ENCODE measurements at places on chromosomes 4 and X. TPM values are rescaled to one million over a fixed set of nuclear protein-coding genes. Genes with fewer than 3 reads are reported as not detected.

Gene IL21
- total RNA-seq = not detected

Gene XK
- not detected for total RNA-seq

Gene MTMR1
- 18.0 TPM for total RNA-seq

Gene EOLA2
- 13.3 TPM for total RNA-seq

Gene MAGEC1
- not detected for total RNA-seq

Gene TLR2
- 3.7 TPM for total RNA-seq

Gene PPP1R2C
- not detected for total RNA-seq

Gene GPRASP3
- 2.6 TPM for total RNA-seq

Gene EDA
- 0.73 TPM for total RNA-seq

Gene KIT
- 0.78 TPM for total RNA-seq

Gene PWWP3B
- not detected for total RNA-seq
